ENCODE measurements at places on chromosomes 13 and 19. TPM values are rescaled to one million over a fixed set of nuclear protein-coding genes. Genes with fewer than 3 reads are reported as not detected.

The ZNF440 gene
- 9.4 TPM for total RNA-seq

The ZNF626 gene
- total RNA-seq: 24.5 TPM

The MAG gene
- 0.96 TPM for total RNA-seq

The TYK2 gene
- total RNA-seq: 60.6 TPM

The ZNF773 gene
- 44.5 TPM for total RNA-seq

The SLC10A2 gene
- not detected for total RNA-seq

The PPM1N gene
- 0.96 TPM for total RNA-seq

The AKT2 gene
- total RNA-seq: 64.5 TPM

The HCST gene
- total RNA-seq: 0.56 TPM

The ZNF559 gene
- 11.5 TPM for total RNA-seq

The BLOC1S3 gene
- total RNA-seq: 3.8 TPM

Data from regular cardiac myocyte (primary cell).